ENCODE measurements at places on chromosomes 4 and X. TPM values are rescaled to one million over a fixed set of nuclear protein-coding genes. Genes with fewer than 3 reads are reported as not detected.

GRCh38 chr4:115986573-115986972 lies 873.2 kb upstream of the NDST4 start:
- no peak for DNase-seq
- no peak overlapping the region for H3K4me3 ChIP-seq
- H3K27ac ChIP-seq, result no peak overlapping the region
- no peaks in the 10 kb centered on the region for H3K36me3 ChIP-seq

DNA sequence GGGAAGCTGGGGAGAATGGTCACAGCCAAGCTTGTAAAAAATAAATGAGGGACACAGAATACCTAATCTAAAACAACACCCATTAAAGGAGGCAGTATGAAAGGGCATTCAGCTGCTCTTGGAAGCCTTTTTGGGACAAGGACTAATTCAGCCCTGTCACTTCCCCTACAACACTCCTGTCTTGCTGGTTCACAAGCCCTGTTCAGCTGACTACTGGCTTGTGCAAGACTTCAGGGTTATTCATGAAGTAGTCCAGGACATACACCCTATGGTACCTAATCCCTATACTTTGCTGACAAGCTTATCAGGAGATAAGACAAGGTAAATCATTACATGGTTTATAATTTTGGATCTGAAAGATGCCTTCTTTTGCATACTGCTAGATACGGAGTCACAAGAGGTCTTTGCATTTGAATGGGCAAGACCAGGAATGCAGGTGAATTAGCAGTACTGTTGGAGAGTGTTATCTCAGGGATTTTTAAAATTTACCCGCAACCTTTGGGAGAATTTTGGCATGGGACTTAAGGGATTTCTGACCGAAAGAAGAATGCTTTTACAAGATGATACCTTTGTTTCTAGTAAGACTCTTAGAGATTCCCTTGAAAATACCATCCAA lies 103.2 kb upstream of the LANCL3 start:
- no peaks in the 10 kb centered on the region for H3K27me3 ChIP-seq
- peaks cover 2% of the 10 kb centered on the region for H3K36me3 ChIP-seq
- H3K4me3 ChIP-seq, result no peak overlapping the region

DNA sequence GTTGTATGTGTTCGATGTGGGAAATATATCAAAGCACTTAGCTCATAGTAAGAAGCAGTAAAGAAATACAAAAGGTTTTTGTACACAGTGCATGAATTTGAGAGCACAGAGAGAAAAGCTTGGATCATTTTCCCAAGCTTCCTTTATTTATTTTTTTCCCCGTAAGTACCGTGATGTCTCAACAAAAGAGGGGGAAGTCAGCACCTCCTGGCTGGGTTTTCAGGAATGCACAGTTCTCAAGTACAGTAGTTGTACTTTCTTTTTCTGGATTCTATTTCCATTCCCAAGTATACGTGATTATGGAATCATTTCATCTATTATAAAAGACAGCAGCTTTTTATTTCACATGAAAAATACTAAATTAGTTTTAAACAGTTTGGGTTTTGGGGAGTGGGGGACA lies 171.5 kb upstream of the EDNRA start:
- H3K4me3 ChIP-seq, result no peak overlapping the region
- H3K36me3 ChIP-seq, result no peaks in the 10 kb centered on the region
- H3K27ac ChIP-seq, result no peak overlapping the region
- H3K27me3 ChIP-seq, result no peaks in the 10 kb centered on the region
- peak; percentile 64 for DNase-seq

- H3K4me3 ChIP-seq, result no peak overlapping the region
- no peaks in the 10 kb centered on the region for H3K27me3 ChIP-seq
- H3K27ac ChIP-seq, result no peak overlapping the region
Observed at GRCh38 chrX:10938365-10938923, 172.7 kb upstream of the HCCS start.

DNA sequence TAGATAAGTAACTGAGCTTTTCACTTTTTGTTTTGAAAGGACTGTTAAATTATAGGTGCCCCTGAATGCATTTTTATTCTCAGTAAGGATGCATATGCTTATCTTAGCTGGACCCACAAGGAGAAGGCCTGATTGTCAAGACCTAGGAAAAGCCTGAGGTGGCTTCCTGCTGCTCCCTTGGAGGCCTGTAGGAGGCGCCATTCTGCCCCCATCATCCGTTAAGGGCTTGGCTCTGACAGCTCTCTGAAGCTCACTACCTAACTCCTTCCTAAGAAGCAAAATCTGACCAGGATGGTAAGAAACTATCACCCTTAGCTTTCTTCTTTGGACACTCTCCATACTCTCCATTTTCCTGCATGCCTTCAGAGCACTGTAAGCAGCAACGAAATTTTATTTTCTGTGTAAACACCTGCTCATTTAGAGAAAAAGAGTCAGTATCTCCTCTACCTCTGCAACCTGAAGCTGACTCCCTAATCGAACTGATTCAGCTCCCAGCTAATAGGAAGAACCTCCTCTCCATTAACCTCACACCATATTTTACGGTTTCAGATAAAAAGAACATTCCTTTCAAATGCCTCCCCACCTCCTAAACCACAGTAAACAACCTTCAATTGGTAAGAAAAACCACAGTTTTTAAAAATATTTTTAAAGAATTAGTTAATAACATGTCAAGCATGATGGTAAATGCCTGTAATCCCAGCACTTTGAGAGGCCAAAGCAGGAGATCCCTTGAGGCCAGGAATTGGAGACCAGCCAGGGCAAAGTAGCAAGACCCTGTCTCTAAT lies 73.4 kb upstream of the EDNRA start:
- H3K27me3 ChIP-seq, result no peaks in the 10 kb centered on the region
- H3K36me3 ChIP-seq, result no peaks in the 10 kb centered on the region
- no peaks in the 10 kb centered on the region for H3K4me1 ChIP-seq
- H3K4me3 ChIP-seq, result no peak overlapping the region

GRCh38 chr4:79184476-79184875 lies 141.4 kb downstream of the NAA11 start:
- H3K27ac ChIP-seq, result no peak overlapping the region
- H3K27me3 ChIP-seq, result no peaks in the 10 kb centered on the region
- DNase-seq, result no peak
- H3K4me3 ChIP-seq, result no peak overlapping the region
- no peaks in the 10 kb centered on the region for H3K36me3 ChIP-seq

DNA sequence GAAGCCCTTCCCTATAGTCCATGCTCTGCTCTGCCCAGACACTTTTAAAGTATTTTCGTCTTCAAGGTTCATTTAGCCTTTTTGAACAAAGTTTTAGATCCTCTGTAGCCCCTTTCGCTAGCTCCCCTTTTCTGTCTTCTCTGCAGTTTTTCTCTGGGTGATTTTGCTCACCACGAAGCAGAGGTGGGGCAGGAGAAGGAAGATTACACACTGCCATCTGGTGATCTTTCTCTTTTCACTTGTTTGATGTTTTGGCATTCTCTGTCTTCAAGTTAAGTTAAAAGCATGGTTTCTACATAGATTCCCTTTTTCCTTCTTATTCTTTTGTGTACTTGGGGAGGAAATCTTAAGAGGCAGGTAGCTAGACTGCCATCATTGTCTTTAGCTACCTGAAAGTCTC lies 43.9 kb downstream of the CC2D2A start:
- peak; percentile 5 for DNase-seq
- H3K27me3 ChIP-seq, result no peaks in the 10 kb centered on the region
- H3K27ac ChIP-seq, result no peak overlapping the region
- peaks cover 24% of the 10 kb centered on the region for H3K36me3 ChIP-seq
- no peak overlapping the region for H3K4me3 ChIP-seq
- H3K4me1 ChIP-seq, result no peaks in the 10 kb centered on the region

DNA sequence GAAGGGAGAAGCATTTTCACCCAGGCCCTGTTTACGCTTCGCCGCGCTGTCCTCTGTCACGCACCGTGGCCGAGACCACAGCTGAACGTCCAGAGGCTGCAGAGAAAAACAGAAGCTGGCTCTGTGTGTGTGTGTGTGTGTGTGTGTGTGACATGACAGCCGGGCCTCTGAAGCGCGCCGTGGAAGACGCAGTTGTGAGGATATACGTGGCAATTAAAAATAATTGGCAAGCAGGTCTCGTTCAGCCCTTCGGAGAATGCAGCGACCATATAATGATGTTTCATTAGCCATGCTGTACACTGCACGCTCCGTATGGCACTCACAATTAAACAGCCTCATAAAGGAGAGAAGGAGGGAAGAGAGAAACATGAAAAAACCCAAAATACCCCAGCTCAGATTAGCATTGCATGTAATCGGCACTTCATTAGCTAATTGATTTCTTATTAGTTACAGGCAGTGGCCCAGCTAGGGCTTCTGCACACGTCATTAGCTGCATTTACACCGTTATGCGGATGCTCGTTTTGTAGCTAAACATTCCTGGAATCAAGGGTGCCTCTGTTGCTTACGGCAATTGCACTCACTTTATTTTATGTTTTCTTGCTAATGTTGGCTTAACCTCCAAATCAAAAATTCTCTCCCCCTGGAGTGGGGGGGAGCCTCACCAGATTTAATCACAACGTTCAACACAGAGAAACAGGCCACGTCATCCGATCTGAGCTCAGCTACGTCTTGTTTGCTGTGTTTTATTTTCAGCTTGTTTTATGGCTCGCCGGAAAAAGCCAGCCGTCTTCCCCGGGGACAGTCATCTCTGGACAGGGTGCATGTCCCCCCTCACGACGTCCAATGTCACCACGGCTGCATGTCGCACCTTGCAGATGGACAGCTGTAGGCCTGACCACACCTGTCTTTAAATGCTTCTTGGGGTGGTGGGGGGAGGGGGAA lies 74.6 kb upstream of the SHOX start:
- no peaks in the 10 kb centered on the region for H3K36me3 ChIP-seq
- no peak for DNase-seq
- no peaks in the 10 kb centered on the region for H3K27me3 ChIP-seq
- H3K4me3 ChIP-seq, result no peak overlapping the region

DNA sequence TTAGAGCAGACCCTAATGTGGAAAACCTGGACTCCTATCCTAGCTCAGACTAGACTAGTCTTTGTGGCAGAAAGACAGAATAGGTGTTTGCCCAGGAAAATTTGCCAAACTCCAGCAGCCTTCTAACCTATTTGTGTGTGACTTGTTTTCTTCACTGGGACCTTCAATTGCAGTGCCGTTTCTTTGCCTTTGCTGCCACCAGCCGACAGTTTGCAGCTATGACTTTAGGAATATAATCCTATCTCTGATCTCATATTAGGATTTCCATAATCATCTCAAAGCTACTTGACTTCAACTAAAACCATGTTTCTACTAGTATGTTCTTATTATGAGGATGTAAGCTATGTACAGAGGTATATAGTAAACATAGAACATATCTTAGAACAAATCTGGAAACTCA lies 60.2 kb upstream of the PGAM4 start:
- no peak overlapping the region for H3K27ac ChIP-seq
- H3K27me3 ChIP-seq, result no peaks in the 10 kb centered on the region
- peak; percentile 33 for DNase-seq

DNA sequence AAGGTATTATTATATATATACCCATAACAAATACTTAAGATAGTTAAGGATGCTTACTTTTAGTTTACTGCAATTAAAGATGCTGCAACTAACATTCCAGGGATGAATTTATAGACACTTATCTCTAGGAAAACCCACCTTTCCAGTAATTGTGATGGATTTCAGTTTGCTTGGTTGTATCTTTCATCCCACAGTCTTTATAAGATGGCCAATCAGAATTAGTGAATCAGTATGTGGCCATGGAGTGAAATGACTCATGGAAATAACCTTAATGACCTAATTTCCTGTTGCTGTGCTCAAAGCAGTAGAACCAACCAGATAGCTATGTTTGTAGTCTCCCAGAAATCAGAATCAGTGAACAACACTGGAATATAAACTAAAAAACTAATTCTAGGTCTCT lies 26.4 kb downstream of the MOSPD2 start:
- H3K27me3 ChIP-seq, result no peaks in the 10 kb centered on the region
- no peak overlapping the region for H3K4me3 ChIP-seq
- H3K4me1 ChIP-seq, result peaks cover 4% of the 10 kb centered on the region
- peak; percentile 78 for DNase-seq
- peaks cover 4% of the 10 kb centered on the region for H3K36me3 ChIP-seq

GRCh38 chrX:4181782-4182407 lies 468.4 kb upstream of the PRKX start:
- H3K4me3 ChIP-seq, result no peak overlapping the region
- no peaks in the 10 kb centered on the region for H3K27me3 ChIP-seq
- no peak overlapping the region for H3K27ac ChIP-seq

DNA sequence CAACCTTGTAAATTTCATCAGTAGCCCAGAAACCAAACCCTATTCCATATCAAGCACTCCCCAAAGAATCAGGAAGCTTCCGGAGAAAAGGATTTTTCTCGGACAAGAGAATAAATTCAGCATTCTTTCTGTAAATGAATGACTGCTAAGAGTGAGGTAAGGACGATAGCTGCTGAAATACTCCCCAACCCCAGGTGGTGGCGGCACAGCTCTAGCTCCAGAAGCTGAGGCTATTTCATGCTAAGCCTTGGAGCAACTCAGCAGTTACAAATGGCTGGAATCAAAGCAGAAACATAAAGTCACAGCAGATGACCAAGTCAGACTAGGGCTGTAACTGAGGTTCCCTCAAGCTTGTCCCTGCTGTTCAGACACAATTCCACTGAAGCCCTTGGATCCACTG lies 13.9 kb upstream of the PCDH19 start:
- no peaks in the 10 kb centered on the region for H3K27me3 ChIP-seq
- DNase-seq, result no peak
- H3K27ac ChIP-seq, result no peak overlapping the region
- no peak overlapping the region for H3K4me3 ChIP-seq

- no peaks in the 10 kb centered on the region for H3K27me3 ChIP-seq
- H3K4me3 ChIP-seq, result no peak overlapping the region
- no peak for DNase-seq
- peaks cover 11% of the 10 kb centered on the region for H3K36me3 ChIP-seq
- no peaks in the 10 kb centered on the region for H3K4me1 ChIP-seq
Observed at GRCh38 chrX:155896512-155896911, 15.4 kb downstream of the VAMP7 start.

DNA sequence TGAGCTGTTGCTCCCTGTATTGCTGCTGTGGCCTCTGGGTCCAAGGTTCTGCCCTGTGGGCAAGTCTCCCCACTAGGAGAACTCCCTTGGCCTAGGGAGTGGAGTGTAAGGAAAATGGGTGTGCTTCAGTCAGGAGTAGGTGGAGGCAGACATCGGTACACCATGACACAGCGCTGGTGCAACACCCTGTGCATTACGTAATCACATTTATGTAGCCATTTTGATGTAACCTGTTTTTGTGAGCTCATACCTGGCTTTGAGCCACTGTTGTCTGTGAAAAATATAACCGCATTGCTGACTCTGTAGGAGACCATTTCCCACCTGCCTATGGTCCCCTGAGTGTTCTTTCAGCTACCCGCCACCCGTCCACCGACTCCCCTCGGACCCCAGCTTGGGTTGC lies 700.5 kb upstream of the AGA start:
- DNase-seq, result no peak
- no peaks in the 10 kb centered on the region for H3K4me1 ChIP-seq
- no peak overlapping the region for H3K27ac ChIP-seq
- no peaks in the 10 kb centered on the region for H3K36me3 ChIP-seq
- no peak overlapping the region for H3K4me3 ChIP-seq

- no peaks in the 10 kb centered on the region for H3K36me3 ChIP-seq
- no peaks in the 10 kb centered on the region for H3K27me3 ChIP-seq
- no peaks in the 10 kb centered on the region for H3K4me1 ChIP-seq
- H3K4me3 ChIP-seq, result no peak overlapping the region
- DNase-seq, result no peak
Observed at GRCh38 chrX:36913551-36913950, 94.6 kb upstream of the FAM47C start.

The NSG1 gene
- total RNA-seq, result 0.56 TPM

The TGIF2LX gene
- not detected for total RNA-seq

The FAM193A gene
- 6.8 TPM for total RNA-seq

The TNIP3 gene
- 0.28 TPM for total RNA-seq

The ANOS1 gene
- total RNA-seq, result under 0.01 TPM

The FHDC1 gene
- under 0.01 TPM for total RNA-seq

The ARSD gene
- 7.2 TPM for total RNA-seq

The MCUB gene
- 21.4 TPM for total RNA-seq

The OTUD5 gene
- 30.6 TPM for total RNA-seq

The EGFL6 gene
- not detected for total RNA-seq
